T-helper 1 cell (primary cell): ENCODE measurements at places on chromosomes 2 and 18.

- no peak for DNase-seq
Measured at GRCh38 chr2:99636144-99637034, 146.6 kb upstream of the REV1 start.

GRCh38 chr2:164898475-164898874 lies 56.9 kb downstream of the SLC38A11 start:
- DNase-seq = no peak

- no peak for DNase-seq
Measured at GRCh38 chr2:96485350-96485749, 19.8 kb downstream of the NEURL3 start.

DNA sequence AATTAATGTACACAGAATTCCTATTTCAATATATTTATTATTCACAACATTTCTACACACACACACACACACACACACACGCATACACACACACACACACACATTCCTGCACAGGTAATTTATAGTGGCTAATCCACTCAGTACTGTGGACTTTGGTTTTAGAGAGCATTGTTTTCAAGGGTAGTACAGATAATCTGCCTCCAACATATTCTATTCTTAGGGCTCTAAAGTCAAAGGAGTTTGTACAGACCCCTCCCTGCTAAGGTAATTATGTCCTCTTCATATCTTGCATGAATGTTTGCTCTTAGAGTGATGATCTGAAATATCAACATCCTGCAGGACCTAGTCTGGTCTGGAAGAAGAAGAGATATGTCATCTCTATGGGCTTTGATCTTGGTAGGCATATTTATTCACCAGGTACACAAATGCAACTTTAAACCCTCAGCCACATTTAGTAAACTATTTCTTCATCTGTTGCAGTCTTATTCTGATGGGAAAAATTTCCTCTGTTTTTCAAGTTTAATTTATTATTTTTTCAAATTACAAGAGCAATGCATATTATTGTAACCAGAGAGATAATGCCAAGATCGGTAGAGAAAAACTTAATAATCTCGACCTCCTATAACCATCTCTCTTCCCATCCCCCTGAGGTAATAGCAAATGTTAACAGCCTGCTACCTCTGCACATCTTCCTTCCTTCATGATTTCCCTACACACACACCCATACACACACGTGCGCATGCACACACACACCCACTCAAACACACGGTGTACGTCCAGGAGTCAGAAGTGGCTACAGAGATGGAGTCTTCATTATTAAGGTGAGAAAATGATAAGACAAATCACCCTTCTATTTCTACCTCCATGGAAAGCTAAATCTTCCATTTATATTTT lies 18.3 kb upstream of the POLE4 start:
- no peak for DNase-seq

GRCh38 chr2:2777213-2777612 lies 446.1 kb upstream of the MYT1L start:
- no peak for DNase-seq

DNA sequence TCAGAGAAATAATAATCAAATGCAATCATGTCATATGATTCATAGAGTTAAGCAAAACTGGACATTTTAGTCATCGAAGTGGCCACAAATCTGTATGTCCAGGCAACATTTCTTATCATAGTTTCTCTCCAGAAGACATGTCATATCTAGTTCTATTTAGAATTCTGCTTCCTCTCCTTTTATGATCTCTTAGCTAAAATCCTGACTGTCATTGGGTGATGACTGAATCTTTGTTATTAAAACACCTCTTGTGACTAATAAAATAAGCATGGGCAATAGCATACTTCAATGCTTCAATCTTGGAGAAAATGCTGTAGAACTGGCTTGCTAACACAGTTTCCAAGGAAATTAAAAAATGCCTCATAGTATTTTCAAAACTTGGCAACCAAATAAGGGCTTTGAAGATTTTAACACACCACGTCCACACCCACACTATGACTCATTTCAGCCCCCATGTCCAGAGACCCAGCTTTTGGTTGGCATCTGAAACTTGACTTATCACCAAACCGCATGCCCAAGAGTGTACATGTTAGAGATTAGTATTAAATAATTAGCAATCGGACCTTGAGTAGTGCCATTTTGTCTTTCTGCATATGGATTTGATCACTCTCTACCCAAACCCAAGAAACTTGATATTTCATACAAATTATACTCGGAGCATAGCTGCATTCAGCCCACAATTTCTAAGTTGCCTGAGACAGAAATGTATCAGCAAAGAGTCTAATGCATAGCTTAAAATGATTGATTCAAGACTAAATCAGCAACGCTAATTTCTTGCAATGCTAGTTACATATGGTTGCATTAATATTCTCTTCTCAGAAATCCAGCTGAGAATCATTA lies 106.5 kb upstream of the ETAA1 start:
- DNase-seq = no peak

- DNase-seq = no peak
Measured at GRCh38 chr2:10686176-10686730, 3.5 kb downstream of the NOL10 start.
